ENCODE measurements at places on chromosomes 16 and 17.
A peak's percentile ranks its signal among the peaks of the same experiment; 100 is the strongest.

DNA sequence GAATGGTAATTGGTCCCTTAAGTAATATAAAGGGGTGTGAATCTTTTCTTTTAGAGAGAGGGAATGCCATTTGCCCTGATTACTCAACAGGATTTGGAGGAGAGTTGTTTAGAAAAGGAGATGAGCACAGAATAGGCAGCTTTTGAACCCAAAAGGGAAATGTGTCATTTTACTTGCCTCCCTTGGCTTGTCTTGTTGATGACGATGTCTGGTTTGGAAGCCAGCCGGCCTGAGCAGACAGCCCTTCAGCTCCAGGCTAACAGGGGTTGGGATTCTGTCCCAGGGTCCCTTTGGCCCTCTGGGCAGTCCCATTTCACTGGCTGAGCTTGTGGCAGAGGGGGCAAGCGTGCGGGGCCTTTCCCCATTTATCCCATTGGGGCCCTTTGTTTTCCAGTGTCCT lies 22.3 kb upstream of the PRKAR1A start:
- no peak for DNase-seq

GRCh38 chr17:45306623-45307022 lies 10.2 kb downstream of the MAP3K14 start:
- no peak for DNase-seq

- DNase-seq: no peak
Observed at GRCh38 chr16:83453977-83454376, 353.8 kb upstream of the HSBP1 start.

GRCh38 chr17:55710829-55711496 lies 11.7 kb downstream of the TMEM100 start:
- DNase-seq: peak; percentile 26

- no peak for DNase-seq
Observed at GRCh38 chr16:35011-35677, 18.3 kb downstream of the POLR3K start.

DNA sequence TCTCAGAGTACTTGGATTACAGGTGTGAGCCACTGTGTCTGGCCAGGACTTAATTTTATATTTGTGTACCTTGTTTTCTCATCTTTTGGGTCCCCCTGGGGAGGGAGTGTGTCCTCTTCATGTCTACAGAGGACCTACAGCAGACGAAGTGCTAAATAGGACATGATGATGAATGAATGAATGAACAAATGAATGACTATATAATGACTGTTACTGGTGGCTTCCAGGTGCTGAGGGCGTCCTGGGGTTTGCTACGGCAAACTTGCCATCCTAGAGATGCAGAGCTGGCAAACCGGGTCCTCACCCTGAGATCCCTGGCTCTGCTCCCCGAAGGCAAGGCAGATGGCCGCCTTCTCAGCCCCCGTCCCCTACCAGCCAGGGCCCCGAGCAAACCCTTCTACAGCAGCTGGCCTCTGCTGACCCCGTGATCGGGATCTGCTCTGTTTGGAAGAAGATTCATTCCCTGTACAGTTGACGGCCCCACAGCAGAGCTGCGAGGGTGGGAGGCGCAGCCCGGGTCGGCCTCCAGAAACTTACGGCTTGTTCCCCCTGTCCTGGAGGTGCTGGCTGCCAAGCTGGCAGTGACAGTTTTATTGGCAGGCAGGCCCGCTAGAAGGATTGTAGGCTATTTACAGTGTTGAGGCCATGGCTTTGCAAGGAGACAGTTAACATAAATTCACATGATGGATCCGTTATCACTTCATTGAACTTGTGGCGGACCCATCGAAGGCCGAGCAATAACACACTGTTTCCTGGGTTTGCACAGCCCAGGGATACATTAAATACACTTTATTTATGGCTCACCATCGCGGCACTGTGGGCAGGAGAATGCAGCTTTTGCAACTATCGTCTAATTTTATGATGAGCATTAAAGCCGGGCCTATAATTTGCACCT lies 197.7 kb upstream of the GSE1 start:
- DNase-seq: no peak

DNA sequence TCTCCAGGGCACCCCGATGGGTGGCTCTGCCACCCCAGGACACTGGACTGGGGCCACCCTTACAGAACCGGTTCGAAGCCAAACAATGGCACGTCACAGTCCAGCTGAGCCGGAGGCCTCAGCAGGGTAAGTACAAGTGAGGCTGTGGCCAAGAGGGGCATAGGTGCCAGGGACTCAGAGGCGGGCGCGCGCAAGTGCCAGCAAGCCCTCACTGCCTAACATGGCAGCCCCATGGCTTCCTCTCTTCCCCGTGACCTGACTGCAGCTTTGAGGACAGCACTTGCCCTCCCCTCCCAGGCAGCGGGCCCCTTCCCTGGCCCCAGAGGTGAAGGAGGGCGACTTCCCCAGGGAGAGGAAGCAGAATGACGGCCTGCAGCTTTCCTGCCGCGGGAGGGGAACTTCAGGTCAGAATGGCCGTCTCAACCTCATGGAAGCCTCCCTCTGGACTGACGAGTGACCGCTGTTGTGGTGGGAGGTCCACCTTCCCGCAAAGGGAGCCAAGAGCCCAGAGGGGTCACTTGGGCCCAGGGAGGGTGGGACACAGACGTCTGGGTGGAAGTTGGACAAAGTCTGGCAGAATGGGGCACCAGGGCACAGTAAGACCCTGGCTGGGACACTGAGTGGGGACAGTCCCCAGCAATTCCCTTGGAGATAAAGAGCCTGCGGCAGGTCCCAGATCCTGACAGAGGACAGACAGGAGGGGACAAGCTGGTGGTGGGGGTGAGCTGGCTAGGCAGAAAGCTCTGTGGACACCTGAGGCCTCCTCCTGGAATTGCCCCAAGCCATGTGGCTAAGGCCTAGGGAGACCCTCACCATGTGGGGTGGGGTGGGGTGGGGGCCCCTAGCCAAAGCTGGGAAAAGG lies 52.1 kb upstream of the TOB1 start:
- no peak for DNase-seq

- no peak for DNase-seq
Observed at GRCh38 chr17:61839300-61839786, 24.0 kb downstream of the BRIP1 start.

DNA sequence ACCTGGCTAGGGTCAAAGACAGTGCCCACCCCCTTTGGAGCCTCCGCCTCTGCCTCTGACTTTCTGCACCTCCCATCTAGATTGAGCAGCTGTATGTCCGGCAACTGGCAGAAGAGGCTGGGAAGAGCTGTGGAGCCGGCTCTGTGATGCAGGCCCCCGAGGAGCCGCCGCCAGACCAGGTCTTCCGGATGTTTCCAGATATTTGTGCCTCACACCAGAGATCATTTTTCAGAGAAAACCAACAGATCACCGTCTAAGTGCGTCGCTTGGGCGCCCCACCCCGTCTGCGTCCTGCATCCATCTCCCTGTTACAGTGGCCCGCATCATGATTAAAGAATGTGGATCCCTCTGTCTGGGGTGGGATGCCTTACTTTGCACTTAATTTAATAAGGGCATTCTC lies 22.1 kb downstream of the IRF8 start:
- DNase-seq: no peak

GRCh38 chr16:27215660-27216059 lies 12.3 kb downstream of the KDM8 start:
- DNase-seq: no peak

DNA sequence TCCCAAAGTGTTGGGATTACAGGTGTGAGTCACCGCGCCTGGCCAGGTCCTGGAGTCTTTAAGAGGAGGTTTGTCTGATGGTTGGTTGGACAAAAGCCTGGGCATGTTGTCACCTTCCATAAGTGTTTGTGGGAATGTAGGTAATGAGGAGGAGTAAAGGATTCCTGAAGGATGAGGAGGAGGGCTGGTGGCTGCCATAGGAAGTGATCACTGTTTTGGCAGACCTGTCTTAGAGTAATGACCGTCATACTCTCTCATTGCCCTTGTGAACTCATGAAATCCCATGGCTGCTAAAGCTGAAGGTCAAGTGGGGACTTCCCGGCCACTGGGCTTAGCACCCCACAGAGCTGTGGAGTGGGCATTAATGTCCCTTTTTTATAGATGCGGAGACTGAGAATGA lies 40.5 kb downstream of the TENT4B start:
- no peak for DNase-seq

GRCh38 chr17:80918731-80919130 lies 72.9 kb upstream of the CHMP6 start:
- DNase-seq: no peak

- no peak for DNase-seq
Observed at GRCh38 chr17:11081342-11081741, 159.7 kb upstream of the SHISA6 start.

DNA sequence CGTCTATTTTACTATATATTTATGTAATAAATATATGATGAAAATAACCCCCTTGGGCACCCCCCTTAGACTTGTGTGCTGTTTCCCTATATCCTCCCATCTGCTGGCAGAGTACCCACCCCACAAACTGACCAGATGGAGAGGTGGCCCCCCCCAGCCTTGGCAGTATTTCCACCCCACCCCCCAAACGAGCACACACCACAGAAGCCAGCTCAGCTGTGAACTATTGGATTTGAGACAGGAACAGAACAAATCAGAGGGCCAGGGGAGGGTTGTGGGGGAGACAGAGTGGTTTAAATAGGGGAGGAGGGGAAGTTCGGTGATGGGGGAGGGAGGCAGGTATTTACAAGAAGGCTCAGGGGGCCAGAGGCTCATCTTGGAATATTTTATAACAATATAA lies 7.8 kb downstream of the NR1D1 start:
- no peak for DNase-seq

DNA sequence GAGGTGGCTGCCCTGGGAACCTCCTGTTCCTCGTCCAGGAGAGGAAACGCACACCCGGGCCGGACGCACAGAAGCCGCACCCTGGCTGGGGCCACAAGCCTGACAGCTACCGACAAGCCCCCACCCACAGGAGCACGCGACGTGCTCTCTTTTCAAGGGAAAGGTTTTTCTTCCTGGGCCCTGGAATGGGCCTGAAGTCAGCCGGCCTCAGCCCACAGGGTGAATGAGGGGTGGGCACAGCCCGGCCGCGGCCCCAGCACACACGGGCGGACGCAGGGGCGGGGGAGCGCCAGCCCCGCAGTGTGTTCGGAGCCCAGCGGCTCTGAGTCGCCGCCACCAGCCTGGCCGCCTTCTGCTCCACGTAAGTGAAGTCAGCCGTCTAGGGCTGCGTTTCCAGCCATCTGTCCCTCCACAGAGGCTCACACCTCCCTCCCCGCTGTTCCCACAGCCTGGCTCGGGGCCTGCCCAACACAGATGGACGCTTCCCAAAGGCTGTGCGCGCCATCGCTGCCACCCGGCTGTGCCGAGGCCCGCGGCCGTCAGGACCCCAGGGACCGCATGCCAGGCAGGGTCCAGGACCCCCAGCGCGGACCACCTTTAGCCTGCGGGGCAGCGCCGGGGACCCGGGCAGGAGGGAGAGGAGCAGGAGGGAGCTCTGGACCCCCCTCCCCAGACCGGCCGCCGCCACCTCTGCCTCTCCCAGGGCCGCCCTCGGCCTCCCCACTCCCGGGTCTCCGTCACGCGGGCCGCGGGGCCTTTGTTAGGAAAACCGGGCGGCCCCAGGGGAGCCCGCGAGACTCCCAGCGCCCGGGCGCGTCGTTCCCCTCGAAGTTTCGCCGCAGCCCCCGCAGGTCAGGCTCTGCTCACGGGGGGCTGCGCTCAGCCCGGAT lies 36.8 kb downstream of the CBFA2T3 start:
- no peak for DNase-seq

- DNase-seq: peak; percentile 38
Observed at GRCh38 chr16:50747207-50747956, 5.5 kb downstream of the CYLD start.

- peak; percentile 83 for DNase-seq
Observed at GRCh38 chr16:1297018-1297696, 12.3 kb upstream of the UBE2I start.

- DNase-seq: peak; percentile 24
Observed at GRCh38 chr17:28925912-28926365, 23.1 kb upstream of the DHRS13 start.

DNA sequence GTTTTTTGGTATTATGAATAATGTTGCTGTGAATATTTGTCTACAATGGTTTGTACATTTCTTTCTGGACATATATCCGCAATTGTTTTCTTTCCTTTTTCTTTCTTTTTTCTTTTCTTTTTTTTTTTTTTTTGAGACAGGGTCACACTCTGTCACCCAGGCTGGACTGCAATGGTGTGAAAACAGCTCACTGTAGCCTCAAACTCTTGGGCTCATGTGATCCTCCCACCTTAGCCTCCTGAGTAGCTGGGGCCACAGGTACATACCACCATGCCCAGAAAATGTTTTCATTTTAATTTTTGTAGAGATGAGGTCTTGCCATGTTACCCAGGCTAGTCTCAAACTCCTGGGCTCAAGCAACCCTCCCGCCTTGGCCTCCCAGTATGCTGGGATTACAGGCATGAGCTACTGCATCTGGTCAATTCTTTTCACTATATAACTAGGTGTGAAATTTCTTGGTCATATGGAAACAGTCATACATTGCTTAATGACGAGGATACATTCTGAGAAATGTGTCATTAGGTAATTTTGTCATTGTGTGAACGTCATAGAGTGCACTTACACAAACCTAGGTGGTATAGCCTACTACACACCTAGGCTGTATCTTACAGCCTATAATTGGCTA lies 15.2 kb downstream of the IL21R start:
- DNase-seq: no peak

- DNase-seq: peak; percentile 49
Observed at GRCh38 chr17:42472709-42473521, 14.2 kb downstream of the ATP6V0A1 start.

DNA sequence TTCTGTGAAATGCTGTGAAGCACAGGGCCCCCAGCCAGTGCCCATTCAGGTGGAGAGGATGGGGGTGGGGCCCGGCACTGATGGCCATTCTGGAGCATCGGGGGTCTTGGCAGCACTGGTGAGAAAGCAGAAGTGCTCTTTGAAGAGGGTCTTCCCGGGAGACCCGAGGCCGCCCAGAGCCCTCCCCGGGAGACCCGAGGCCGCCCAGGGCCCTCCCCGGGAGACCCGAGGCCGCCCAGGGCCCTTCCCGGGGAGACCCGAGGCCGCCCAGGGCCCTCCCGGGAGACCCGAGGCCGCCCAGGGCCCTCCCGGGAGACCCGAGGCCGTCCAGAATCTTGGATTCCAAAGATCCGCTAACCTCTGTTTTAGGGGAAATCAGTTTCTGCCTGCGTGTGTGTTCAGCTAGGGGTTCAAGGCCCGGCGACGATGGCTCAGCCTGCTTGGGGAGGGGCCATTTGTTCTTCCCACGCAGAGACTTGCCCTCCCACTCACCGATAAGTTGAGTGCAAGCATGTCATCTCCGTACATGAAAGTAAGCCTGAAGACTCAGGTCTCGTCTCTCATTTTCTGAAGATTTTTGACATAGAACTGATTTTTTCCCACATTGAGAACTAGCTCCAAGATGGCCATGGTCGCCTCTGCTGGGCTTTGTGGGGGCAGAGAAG lies 35.2 kb upstream of the CAPN15 start:
- DNase-seq: no peak

DNA sequence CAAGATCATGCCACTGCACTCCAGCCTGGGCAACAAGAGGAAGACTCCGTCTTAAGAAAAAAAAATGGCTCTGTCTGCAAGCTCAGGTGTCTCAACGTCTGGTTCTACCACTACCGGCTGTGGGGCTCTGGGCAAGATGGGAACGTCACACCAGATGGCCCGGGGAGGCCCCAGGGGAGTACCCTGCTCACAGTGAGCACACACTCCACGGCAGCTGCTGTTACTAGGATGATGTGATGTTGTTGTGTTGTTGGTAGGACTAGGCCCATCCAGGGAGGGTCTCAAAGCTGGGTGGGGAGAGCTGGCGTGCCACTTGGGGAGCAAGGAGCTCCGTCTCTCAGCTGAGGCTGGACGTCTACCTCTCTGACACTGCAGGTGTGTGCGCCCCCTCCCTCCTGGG lies 9.4 kb upstream of the NPTX1 start:
- no peak for DNase-seq

- no peak for DNase-seq
Observed at GRCh38 chr17:7132511-7133094, 18.0 kb upstream of the ASGR2 start.

- no peak for DNase-seq
Observed at GRCh38 chr17:45009676-45010467, 41.6 kb downstream of the DCAKD start.
